M059J (cell line): ENCODE measurements at places on chromosomes 3 and 15. TPM values are rescaled to one million over a fixed set of nuclear protein-coding genes. Genes with fewer than 3 reads are reported as not detected.
A peak's percentile ranks its signal among the peaks of the same experiment; 100 is the strongest.

DNA sequence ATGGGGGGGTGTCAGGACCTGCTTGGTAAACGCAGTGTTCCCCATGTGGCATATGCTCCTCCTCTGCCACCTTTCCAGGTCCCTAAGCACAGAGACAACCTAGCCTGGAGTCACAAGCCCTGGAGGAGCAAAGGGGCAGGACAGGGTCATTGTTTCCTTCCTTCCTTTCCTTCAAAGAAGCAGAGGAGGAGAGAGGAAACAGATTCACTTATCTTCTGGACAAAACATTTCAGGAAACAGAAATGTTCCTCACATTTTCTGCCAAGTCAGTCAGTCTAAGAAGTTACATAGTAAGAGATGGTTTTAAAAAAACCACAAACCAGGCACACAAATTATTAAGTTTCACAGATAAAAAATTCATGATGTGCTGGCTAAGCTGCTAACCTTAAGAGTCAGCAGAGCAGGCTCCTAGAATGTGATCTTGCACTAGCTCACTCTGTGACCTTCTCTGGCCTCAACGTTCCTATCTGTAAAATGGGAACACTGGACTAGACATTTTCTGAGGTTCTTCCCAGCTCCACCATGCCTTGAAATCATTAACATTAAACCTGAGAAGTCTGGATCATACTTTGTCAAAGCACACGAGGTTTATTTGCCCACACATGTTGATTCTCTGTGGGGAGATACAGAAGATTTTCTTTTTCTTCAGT is 47.9 kb downstream of the ATP13A5 start:
- no peak for DNase-seq

DNA sequence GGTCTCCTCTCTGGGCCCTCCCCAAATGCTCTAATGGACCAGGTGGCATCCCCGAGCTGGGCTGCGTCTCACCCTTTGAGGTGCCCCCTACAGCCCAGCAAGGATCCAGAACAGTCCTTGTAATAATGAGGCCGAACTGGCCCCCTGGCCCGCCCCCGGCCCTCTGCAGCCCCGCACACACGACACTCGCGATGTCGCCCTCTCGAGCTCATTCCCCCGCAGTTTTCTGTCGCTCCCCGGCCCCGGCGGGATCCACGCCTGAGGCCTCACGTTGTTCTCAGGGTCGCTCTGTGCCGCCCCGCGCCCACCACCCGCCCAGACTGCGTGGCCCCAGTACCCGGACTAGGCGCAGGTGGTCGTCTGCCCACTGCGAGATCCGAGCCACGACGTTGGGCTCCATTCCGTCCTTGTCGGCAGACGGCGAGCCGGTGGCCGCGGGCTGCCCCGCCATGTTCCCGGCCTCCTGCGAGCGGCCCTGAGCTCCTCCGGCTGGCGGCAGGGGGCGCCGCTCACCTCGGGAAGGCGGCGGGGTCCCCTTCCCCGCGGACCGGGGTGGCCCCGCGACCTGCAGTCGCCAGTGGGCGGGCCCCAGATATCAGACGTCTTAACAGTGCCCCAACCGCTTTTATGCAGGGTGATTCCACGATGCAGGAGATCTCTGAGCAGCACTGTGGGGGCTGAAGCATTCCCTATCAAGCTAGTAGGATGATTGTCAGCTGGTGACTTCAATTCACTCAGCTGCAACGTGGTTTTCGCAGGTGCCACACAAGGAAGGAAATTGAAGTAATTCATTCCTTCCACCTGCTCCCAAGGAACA is at the start of gene C3orf33:
C3orf33 (minus strand) TSS at position 477 of the 817 bp plus-strand sequence; CDS start at position 451, 26 bp downstream.
- DNase-seq = peak; percentile 64

DNA sequence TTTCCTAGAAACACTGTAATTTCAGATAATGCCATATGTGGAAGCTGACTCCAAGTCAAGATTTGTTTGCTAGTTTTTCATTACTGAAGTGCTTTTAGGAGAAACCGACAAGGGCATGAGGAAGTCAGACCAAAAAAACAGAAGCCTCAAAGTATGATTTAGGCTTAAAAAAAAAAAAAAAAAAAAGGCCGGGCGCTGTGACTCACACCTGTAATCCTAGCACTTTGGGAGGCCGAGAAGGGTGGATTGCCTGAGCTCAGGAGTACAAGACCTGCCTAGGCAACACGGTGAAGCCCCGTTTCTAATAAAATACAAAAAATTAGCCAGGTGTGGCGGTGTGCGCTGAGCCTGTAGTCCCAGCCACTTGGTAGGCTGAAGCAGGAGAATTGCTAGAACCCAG is 11.6 kb downstream of the RPL15 start:
- DNase-seq = peak; percentile 33

- no peak for DNase-seq
These were observed 105.0 kb upstream of the P2RY1 start for GRCh38 chr3:152729906-152730305.

GRCh38 chr3:25631989-25632388 is 32.7 kb downstream of the TOP2B start:
- no peak for DNase-seq

DNA sequence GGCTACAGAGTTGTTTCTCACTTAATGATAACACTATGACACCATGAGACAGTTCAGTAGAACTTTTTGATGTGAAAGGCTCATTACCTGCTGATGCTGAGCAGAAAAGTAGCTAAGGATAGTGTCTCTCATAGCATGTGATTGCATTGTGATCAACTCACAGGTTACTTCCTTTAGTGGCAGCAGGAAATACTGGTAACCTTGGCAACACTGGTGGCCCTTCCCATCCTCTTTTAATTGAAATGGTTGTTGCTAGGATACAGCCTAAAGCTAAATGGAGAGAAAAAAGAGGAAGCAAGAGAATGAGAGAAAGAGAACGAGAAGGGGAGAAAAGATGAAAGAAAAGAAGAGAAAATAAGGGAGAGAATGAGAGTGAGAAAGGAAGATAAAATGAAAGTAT is 204.7 kb upstream of the GAP43 start:
- peak; percentile 26 for DNase-seq

- DNase-seq = no peak
These were observed 64.8 kb downstream of the LRIG1 start for GRCh38 chr3:66435989-66436388.

- DNase-seq = no peak
These were observed 24.2 kb downstream of the MASP1 start for GRCh38 chr3:187267306-187267705.

DNA sequence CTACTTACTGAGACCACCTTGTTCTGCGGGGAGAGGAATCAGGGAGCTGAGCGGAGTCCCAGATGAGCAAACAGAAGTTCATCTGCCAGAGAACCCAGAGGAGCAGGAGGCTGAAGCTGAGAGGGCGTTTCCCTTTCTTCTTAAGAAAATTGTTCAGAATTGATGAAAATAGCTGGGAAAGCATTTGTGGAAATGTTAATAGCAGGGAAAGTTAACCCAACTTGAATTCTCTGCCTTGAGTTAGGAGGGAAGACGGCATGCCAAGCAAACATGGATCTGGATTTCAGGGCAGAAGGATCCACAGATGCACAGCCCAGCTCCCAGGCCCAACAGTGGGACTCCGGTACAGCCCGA is 23.2 kb downstream of the CRABP1 start:
- DNase-seq = no peak

DNA sequence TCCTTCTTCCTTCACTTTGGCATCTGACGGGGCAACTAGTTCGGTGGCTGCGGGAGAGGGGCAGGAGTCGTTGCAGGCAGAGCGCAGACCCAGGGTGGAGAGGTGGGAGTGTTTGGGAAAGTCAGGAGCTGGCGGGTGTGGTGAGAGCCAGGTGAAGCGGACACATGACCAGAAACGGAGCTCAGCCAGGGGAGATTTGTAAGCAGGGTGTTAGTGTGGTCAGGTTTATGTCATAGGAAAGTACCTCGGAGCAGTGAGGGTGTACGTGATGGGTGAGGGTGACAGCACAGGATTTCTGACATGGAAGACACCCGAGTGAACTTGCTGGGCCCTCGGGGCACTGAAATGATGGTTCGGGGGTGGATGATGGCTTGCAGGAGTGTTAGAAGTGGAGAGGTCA is 247.4 kb upstream of the TPM1 start:
- DNase-seq = no peak

DNA sequence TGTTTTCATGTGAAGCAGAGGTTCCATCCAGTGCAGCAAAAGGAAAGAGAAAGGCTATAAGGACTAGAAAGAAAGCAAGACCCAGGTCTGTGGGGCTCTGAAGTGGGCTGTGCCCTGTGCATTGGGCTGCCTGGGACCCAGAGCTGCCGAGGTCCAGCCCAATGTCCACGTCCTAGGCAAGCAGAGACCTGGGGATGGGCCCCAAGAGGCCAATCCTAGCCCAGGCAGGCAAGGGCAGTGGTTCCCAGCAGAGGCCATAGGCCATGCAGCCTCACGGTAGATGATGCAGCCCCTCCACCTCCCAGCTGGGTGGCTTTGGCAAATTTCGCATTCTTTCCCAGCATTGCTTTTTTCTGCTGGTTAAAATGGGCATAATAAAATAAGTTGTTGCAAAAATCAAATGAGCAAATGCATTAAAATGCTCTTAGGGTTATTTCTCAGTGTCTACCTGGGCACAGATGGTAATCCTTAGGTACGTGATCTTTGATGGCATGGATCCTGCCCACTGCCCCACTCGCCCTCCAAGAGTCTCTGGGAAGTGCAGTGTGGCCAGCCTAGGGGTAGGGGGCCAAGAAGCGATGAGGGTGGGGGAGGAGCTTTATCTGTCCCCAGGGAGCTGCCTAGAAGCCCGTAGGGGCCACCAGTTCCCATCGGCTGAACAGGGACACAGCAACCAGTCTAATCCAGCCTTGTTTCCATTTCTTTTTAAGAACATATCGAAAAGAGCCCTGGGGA is 22.3 kb upstream of the GP9 start:
- no peak for DNase-seq

GRCh38 chr3:173986861-173987410 is 589.4 kb downstream of the NLGN1 start:
- no peak for DNase-seq

- DNase-seq = peak; percentile 83
These were observed 534 bp downstream of the FRMD5 start for GRCh38 chr15:44194323-44195150.

- peak; percentile 67 for DNase-seq
These were observed 107.7 kb downstream of the THRB start for GRCh38 chr3:24387000-24387399.

GRCh38 chr3:15637131-15637951 is 35.8 kb downstream of the BTD start:
- peak; percentile 21 for DNase-seq

DNA sequence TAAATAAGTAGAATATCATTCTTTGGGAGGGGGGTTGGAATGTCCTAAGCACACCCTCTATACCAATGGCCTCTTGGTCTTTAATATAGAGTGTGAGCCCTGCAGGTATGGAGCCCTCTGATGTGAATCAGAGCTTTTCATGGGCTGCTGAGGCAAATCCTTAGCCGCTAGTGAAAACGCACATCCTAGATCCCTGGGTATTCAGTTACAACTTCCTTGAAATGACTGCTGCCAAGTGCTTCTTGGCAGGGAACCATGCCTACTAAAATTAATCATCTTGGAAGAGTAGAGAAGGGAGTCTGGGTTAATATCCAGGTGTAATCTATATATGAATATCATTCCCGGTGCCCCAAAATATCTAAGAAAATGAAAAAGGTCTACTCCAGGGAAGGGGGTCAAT is 109.1 kb downstream of the POLQ start:
- DNase-seq = peak; percentile 36

DNA sequence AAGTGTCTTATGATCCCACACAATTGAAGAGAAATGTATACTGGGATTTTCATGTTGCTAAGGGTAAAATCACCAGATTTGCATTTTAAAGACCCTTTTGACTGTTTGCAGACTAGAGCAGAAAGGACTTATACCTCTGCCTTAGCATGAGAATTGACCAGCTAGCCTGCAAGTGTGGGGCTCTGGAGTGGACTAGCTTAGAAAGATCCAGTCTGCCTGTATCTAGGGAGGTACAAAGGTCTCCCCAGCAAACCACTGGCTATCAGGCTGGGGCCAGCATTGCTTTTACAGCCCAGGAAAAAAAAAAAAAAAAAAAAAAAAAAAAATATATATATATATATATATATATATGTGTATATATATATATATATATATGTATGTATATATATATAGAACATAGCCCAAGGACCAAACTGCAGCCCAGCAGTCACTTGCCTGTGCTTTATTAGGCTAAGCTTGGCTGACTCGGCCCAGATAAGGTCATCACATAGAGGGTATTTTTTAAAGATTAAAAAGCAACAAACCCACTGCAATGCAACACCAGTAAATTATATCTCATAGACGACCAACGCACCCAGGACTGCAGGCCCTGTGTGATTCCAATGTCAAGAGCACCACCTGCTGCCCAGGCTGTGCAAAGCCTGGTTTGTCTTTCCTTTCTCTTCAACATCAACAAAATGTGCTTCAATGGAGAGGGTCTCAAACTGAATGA is 63.7 kb downstream of the DCLK3 start:
- DNase-seq = peak; percentile 60

DNA sequence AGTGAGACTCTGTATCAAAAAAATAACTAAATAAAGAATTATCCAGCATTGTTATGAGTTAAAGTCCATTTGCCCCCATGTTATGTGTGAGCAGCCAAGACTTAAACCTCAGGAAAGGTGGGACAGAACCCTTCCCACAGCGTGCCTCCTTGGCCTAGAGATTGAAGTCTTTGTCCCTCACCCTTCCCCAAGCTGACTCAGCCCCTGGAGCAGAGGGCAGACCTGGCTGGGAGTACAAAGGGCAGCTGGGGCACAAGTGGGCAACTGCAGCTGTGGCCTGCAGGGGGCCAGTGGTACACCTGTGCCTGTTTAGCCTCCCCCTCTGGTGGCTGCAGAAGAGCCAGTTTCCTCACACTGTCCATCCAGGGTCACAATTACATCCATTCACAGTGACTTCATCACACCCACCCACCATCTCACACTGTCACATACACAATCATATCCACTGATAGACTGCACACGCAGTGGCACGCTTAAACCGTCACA is 940 bp upstream of the ACY1 start:
- peak; percentile 49 for DNase-seq

GRCh38 chr3:182814419-182815062 is 21.2 kb downstream of the ATP11B start:
- DNase-seq = no peak

DNA sequence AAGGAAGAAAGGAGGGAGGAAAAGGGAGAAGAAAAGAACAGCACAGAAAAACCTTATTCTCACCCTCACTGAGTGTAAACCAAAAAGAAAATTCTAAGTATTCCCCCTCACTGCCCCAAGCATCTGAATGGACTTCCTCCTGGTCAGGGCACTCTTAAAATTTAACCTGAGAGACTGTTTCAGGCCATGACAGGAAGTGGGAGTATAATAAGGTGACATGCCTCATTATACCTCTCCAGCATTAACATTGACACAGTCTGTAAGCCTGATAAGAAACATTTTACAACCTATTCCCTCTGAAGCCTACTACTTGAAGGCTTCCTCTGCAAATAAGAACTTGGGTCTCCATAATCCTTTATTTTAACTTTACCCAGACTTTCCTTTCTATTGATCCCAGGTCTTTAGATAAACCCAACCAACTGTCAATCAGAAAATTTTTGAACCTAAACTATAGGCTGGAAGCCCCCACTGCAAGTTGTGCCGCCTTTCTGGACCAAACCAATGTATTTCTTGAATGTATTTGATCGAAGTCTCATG is 41.7 kb downstream of the SLCO2A1 start:
- no peak for DNase-seq

GRCh38 chr15:65908876-65909275 is 39.6 kb downstream of the RAB11A start:
- no peak for DNase-seq

Gene MGLL
- total RNA-seq = 11.9 and 17.0 TPM in 2 replicates

Gene ERICH6
- 0.07 TPM in 1 of 2 replicates, not detected in the other for total RNA-seq

Gene TMEM158
- total RNA-seq = 191 and 272 TPM in 2 replicates

Gene COL6A6
- not detected in 2 replicates for total RNA-seq

Gene ITIH1
- total RNA-seq = not detected in 2 replicates

Gene GRK7
- total RNA-seq = not detected in 2 replicates

Gene SACM1L
- total RNA-seq = 11.9 and 20.5 TPM in 2 replicates

Gene GBE1
- 33.5 and 53.4 TPM in 2 replicates for total RNA-seq

Gene LIPC
- total RNA-seq = 1.6 and 2.5 TPM in 2 replicates
